Right atrium auricular region (tissue), 2 donors: ENCODE measurements at places on chromosomes 3 and 15.

DNA sequence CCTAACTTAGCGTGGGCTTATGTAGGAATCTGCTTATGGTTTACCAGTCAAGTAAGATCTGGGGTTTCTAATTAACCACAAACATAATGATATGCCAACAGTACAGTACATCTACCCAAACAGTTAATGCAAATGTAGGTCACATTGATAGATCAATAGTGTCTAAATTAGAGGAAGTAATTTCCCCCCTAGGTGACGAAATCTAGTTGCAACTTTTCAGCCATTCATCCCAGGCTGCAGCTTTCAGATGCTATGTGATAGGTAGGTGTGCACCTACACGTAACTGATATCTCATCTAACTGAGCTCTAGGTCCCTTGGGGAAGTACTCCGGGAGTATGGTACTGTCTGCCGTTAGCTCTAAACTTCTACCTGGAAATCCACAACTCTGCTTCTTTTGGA, 57.2 kb downstream of the CRTC3 start:
- no peak for DNase-seq

- DNase-seq, result peak; percentile 66
Measured at GRCh38 chr3:42043099-42043813, 47.9 kb upstream of the TRAK1 start.

- DNase-seq, result no peak
Measured at GRCh38 chr15:98900356-98900755, 107.2 kb downstream of the PGPEP1L start.

GRCh38 chr3:196987022-196987421, 18.4 kb upstream of the PIGZ start:
- DNase-seq, result no peak

- no peak for DNase-seq
Measured at GRCh38 chr15:48020166-48020565, 100.6 kb upstream of the SLC24A5 start.

DNA sequence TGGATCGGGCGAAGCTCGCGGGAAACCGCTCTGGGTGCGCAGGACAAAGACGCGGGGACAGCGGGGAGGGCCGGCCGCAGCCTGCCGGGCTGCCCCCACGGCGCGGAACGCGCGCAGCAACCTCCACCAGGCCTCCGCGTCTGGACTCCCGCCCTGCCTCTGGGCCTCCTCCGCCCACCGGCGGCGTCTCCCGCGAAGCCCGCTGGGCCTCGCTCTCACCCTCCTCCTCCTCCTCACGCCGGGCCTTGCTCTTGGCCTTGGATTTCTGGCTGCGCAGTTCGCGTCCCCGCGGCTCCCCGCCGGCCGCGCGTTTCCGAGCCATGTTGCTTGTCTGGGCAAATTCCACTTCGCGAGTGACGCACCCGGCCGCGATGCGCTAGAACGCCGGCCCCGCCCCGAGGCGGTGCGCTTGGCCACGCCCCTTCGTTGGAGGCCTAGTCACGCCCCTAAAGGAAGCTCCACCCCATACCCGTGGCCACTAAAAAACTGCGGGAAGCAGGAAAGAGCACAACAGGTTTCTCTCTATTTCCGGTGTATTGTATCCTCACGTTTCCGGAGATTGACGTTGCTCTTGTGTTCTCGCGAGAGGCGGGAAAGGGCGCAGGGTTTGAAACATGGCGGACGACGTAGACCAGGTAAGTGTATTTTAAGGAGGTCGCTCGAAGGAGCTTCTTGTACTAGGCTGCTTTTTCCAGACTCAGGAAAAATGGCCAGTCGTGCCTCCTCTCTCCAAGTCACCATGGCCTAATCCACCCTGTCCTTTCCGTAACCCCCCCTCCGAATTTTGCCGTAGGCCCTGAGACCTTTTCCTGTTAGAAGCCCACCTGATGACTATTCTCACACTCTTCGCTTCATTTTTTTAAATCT, at the start of the genes LSM3 and XPC:
Gene LSM3 (plus strand): TSS at position 571 of the 867 bp plus-strand sequence. CDS start 44 bp downstream, at position 615.
Gene XPC (minus strand): TSS at position 355 of the 867 bp plus-strand sequence. CDS start 33 bp downstream, at position 322.
- peak; percentile 98 for DNase-seq

DNA sequence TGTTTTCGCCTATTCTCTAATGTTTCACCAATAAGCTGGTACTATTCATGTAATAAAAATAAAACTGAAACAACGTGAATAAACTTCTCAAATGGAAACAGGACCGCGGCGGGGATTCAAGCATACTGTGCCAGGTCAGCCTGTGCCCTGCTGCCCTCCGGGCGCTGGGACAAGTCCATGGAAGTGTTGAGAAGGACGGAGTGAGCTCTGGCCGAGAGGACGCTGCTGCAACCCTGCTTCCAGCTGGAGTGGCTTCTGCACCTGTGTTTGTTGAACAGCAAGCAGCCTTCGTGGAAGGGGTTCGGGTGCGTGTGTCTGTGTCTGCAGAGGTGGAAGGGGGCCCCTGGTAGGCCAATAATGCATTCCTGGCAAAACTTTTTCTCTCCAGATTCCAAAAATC, 50.0 kb upstream of the PCSK6 start:
- peak; percentile 40 for DNase-seq

GRCh38 chr3:58223855-58224254, 13.1 kb upstream of the DNASE1L3 start:
- DNase-seq, result no peak

GRCh38 chr3:46656778-46657556, 36.5 kb downstream of the ALS2CL start:
- no peak for DNase-seq

GRCh38 chr15:101540480-101541239, 51.2 kb upstream of the PCSK6 start:
- no peak for DNase-seq

GRCh38 chr15:60957111-60957510, 272.0 kb downstream of the RORA start:
- DNase-seq, result no peak

GRCh38 chr15:92603278-92603677, 52.3 kb downstream of the FAM174B start:
- DNase-seq, result no peak

GRCh38 chr3:132325103-132325606, 7.9 kb downstream of the ACP3 start:
- no peak for DNase-seq

- no peak for DNase-seq
Measured at GRCh38 chr3:134803051-134803505, 8.0 kb downstream of the EPHB1 start.

DNA sequence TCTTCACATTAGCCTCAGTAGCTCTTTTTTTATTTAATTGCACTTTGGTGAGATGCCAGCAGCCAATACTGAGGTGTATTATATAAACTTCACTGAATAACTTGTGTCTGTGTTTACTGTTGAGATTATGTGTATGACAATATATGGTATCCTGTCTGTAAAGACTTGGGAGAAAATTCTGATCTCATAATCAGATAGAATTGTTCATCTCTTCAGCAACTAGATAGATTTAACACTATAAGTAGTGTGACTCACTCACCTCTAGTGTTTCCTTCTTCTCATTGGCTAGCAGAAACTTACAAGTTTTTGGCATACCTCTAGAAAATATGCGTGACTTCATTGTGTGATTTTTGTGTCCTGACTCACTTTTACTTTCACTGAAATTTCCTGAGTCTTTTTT, 67.6 kb upstream of the TGFBR2 start:
- DNase-seq, result no peak

DNA sequence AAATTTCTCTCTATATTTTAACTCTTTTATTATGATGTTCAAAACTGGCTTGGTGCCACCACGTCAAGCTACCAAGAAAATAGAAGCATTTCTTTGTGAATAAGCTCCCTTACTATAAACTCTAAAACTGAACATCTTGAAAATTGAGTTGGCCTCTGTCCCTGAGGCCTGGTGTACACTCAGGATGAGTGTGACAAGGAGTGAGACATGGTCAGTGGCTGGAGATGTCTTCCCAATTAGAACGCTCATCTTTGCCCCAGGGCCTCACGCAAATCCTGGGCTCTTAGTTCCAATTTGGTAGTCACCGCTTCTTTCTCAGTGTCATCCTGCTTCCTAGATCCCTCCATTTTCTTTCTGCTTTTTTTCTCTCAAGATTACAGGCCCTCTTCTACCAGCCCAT, 26.2 kb downstream of the SLC2A2 start:
- no peak for DNase-seq

DNA sequence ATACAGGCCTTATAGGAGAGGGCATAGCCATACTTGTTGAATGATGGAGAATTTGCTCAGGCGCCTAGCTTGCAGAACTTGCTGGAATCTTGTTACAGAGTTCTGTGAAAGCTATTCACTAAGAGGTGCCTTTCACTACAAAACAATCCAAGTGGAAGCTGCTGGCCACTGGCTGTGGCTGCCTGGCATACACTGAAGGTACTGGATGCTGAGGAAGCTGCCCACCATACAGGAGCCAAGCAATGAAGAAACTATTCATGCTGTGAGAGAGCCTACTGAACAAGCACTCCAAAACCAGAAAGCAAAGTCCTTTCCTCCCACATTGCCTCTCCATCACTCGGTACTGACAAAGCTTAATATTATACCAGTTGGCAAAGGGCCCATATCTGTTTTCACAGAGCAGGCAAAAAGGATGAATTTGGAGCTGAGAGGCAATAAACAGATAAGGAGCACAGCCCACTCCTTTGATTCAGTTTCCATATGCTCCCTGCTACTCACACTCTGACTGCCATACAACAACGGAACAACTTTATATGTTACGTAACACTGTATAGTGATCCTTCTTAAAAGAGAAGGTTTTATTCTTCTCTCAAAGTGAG, 192.6 kb upstream of the ALCAM start:
- DNase-seq, result no peak
